ENCODE measurements at places on chromosomes 7 and 10. TPM values are rescaled to one million over a fixed set of nuclear protein-coding genes. Genes with fewer than 3 reads are reported as not detected.

The TUBB8 gene
- total RNA-seq: 0.67 TPM

The SLC25A28 gene
- total RNA-seq: 41.4 TPM

The COL28A1 gene
- 1.8 TPM for total RNA-seq

The DTX2 gene
- total RNA-seq: 18.9 TPM

The STK32C gene
- total RNA-seq: 8.0 TPM

The GIMAP7 gene
- total RNA-seq: not detected

The ADCY1 gene
- 4.7 TPM for total RNA-seq

The OR2A12 gene
- total RNA-seq: not detected

The MAGI2 gene
- total RNA-seq: 36.9 TPM

The SCART1 gene
- total RNA-seq: 4.7 TPM

The TMEM26 gene
- total RNA-seq: 3.9 TPM

The ELMO1 gene
- 6.7 TPM for total RNA-seq

The PNLIPRP1 gene
- total RNA-seq: not detected

The NAT16 gene
- total RNA-seq: not detected

The CPXM2 gene
- total RNA-seq: 0.92 TPM

The NKX6-2 gene
- total RNA-seq: not detected
